NCI-H82 (cell line): ENCODE measurements at places on chromosomes 1 and 21.

- no peak for DNase-seq
Measured at GRCh38 chr21:27505516-27505915, 538.6 kb upstream of the ADAMTS5 start.

GRCh38 chr1:41977326-41977725 lies 58.6 kb upstream of the HIVEP3 start:
- peak; percentile 45 for DNase-seq

GRCh38 chr1:14707531-14708445 lies 109.3 kb downstream of the KAZN start:
- peak; percentile 32 for DNase-seq

DNA sequence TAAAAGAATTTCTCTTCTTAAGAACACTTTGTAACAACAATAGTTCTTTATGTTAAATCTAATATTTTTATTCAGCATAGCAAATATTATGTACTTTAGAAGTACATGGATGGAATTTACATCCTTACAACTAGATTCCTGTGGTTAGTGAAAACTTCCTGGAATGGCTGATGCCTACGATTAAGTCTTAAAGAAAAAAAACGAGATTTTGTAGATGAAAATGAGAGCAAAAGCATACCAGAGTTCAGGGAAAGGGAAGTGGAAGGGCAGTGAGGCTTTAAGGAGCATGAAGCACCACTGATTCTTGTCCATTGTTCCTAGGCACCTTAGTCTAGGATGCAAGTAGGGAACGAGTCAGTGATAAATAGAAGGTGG lies 26.7 kb downstream of the CFH start:
- DNase-seq = no peak

DNA sequence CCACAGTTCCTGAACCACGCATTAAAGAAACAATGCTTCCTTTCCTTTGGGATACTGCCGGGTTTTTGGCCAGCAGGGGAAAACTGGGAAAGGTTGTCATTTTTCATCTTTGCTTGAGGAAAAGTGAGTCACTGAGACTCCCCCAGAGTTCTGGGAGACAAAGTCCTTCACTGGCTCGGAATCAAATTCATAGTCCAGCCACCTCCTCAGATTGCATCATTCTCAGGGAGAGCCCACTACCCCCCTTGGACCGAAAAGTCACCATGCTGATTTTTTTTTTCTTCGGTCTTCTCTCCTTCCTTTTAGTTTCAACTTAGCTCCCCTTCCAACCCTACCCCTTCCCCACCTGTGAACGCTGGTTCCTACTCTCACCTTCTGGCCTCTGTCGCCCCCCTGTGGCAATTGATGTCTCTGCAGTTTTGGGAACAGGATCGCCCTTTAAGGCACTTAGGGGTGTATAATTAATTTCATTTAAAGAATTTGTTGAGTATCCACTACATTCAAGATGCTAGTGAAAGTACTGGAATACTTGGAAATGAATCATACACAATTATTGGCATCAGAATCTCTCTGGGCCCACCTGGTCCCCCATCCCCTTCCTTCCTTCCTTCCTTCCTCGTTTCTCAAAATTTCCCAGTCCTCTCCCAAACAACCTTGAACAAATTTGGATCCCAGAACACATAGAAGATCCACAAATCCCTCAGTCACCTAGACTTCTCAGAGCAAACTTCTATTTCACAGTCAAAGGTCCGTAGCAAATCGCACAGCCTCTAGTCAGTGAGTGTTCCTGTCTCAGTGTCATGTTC lies 6.9 kb downstream of the ACKR1 start:
- peak; percentile 81 for DNase-seq

GRCh38 chr1:22418933-22419382 lies 32.7 kb upstream of the ZBTB40 start:
- DNase-seq = no peak

DNA sequence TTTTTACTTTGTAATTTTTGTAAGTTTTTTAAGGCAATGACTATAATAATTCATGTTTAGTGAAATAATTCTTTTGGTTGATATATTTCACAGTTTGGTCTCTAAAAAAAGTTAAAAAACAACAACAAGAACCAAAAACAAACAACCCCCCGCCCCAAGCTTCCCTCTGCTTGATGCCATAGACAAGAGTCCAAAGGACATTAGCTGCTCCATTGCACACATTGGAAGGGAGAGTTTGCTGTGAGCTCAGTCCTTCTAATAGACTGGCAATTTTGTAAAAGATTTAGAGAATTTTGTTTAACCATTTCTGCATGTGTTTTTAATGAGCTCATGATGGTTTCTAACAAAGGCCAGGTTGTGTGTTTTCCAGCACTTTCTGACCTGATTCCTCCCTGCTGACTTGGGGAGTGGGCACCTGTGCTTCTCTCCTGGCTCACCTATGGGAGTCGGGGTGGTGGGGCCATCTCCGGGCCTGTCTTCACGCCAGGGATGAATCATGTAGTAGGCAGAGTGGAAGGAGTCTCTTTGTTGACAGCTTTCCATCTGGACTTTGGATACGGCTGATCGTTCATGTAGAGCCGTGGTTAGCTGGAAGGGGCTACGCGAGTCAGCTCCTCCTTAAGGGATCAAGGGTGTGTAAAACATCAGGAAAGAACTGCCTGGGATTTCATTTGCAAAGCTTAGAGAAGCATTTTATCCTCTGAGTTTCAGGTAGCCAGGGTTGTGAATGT lies 14.1 kb downstream of the ZBTB18 start:
- DNase-seq = peak; percentile 26

- no peak for DNase-seq
Measured at GRCh38 chr1:241839369-241839979, 8.5 kb upstream of the EXO1 start.

DNA sequence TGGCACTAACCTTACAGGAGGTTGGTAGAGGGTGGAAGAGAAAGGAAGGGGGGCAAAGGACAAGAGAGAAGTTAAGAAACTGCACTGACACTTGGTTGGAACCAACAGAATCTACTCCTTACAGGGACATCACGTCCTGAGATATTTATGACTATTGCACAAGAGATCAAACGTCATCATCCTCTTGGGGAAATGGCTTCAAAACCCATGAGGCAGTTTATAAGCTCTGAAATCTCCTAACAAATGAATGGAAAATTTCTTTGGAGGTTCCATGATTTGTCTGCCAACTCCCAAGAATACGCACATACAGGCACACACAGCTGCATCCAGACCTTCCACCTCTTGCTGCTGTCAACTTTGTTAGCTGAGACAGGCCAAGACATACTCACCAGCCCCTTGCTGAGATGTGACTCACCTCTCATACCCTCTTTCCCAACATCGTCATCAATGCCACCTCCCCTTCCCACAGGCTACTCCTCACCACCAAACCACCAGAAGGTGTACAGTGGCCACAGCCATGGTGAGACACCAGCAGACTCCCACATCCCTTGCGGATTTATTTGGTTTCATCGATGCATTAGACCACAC lies 135.5 kb downstream of the SETD4 start:
- DNase-seq = no peak

- DNase-seq = peak; percentile 56
Measured at GRCh38 chr1:167650269-167651160, 20.5 kb downstream of the RCSD1 start.

- DNase-seq = no peak
Measured at GRCh38 chr1:173406783-173407230, 70.3 kb upstream of the PRDX6 start.

DNA sequence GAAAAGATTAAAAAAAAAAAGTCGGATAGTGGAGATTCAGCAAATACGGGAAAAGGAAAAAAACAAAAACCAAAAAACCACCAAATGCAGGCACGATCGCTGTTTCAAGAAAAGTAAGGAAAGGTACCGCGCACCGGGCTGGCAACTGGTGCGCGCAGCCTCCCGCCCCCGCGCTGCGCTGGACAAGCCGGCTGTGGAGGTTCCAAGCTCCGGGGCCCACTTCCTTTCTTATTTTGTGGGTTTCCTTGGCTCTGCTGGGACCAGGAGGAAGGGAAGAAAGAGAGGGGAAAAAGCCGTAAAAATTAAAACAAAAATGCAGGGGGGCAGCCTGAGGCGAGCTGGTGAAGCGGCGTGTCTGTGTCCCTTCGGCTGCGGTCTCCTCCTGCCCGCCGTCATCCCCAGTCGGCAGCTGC lies 233 bp downstream of the ADAMTS5 start:
- no peak for DNase-seq

- no peak for DNase-seq
Measured at GRCh38 chr1:3276341-3276800, 178.1 kb upstream of the ARHGEF16 start.

DNA sequence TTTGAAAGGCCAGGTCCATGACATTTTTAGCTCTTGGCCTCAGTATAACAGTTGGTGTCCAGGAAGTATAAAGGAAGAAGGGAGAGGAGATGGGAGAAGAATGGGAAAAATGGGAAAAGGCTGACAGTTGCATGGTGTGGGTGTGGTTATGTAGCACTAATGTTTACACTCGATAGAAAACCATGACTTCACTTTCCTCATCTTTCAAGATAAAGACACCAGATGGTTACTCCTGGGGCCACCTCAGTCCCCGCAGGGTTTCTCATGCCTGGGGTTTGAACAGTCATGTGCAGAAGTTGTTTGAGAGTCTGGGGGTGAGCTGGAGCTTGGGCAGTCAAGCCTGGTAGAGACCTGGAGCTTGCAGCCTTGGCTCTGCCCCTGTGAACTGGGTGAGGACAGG lies 7.9 kb downstream of the PGBD2 start:
- DNase-seq = no peak

DNA sequence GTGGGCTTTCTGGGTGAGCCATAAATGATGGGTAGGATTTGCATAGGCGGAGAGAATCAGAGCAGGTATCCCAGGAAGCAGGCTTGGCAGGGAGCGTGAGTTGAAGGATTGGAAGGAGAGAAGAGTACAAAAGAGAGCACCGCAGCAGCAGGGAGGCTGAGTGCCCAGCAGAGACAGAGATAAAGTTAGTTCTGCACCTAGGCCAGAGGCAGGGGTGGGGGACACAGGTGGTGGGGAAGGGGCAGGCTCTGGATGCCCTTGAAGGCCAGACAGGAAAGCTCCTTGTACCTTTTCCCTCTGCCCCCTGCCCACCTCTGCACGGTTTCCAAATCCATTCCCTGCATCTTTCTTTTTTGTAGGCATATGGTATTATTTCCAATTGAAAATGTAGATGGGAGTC lies 33.0 kb upstream of the TRABD2B start:
- DNase-seq = no peak

GRCh38 chr1:88219521-88219920 lies 464.6 kb upstream of the PKN2 start:
- DNase-seq = no peak

DNA sequence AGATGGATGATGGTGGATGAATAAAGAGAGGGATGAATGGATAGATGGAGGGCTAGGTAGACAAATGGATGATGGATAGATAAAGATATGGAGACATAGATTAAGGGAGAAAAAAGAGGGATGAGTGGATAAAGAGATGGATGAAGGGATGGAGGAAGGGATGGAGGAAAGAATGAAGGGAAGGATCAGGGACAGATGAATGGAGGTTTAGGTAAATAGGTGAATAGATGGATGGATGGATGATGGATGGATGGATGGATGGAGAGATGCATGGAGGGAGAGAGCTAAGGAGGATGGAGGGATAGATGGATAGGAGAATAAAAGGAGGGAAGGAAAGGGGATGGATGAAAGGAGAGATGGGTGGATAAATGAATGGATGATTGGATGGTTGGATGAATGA lies 28.8 kb downstream of the PLXNA2 start:
- no peak for DNase-seq

DNA sequence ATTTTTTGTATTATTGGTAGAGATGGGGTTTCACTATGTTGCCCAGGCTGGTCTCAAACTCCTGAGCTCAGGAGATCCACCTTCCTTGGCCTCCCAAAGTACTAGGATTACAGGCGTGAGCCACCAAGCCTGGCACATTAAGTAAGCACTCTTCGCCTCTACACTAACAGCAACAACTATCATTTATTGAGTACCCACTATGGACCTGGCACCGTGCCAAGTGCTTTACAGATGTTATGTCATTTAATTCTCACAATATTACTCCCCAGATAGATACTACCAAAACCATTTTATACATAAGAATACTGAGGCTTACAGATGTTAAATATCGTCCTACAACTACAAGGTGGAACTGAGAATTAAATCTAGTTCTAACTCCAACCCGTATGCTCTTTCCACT lies 50.1 kb downstream of the TUT4 start:
- peak; percentile 36 for DNase-seq

DNA sequence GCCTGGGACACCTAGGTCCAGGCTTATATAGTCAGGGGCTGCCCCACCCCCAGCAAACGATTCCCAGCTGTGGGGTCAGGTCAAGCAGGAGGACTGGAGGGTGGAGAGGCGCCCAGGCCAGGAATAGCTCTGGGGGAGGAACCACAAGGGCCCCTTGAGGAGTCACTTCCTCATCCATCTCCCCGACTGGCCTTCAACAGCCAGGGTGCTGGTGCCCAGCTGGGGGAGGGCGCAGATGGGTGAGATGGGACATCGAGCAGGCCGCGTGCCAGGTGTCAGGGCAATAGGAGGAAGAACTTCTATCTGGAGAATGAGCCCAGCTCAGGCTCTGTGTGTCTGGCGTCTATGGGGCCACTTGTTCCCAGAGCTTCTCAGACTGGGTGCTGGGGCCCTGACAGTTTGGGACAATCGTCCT lies 208 bp upstream of the MYBPH start:
- DNase-seq = no peak

DNA sequence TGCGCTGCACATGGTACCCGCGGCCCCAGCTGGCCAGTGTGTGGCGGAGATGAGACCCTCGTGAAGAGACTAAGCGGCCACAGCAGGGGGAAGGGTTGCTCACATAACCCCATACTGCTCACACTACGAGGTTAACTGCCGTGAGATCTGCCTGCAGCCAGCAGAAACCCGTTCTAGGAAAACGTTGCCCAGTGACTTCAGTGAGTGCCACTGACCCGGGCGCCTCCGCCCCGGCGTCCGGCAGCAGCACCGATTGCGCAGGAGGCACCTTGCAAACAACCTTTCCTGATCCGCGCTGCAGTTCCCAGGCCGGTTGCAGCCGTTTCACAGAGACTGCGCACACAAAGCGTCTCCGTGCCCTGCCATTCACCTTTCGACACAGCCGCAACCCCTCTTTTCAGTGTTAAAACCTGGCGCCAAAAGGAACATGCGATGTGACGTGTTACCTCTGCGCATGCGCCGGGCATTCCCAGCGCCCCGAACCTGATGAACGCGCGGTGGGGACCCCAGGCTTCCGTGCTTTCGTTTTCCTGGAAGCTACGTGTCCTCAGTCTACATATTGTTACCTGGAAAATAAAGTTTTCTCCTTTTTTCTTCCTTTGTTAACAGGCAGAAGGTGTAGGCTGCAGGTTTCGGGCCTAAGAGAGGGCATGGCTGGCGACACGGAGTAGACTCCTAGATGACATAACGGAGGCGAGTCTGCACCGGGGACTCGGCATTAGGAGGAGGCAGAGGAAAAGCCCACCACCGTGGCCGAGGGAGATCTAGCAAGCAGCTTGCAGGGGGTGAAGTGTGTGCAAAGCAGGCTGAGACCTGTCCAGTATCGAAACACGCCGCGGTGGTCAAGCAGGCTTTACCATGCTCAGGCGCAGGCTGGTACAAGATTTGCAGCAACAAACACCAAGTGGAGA lies 8.9 kb downstream of the VPS26C start:
- DNase-seq = no peak

- DNase-seq = no peak
Measured at GRCh38 chr1:210201681-210202080, 30.9 kb upstream of the SERTAD4 start.

GRCh38 chr1:95407131-95407885 lies 173.3 kb downstream of the RWDD3 start:
- peak; percentile 86 for DNase-seq
